ENCODE measurements at places on chromosomes 4 and X.

DNA sequence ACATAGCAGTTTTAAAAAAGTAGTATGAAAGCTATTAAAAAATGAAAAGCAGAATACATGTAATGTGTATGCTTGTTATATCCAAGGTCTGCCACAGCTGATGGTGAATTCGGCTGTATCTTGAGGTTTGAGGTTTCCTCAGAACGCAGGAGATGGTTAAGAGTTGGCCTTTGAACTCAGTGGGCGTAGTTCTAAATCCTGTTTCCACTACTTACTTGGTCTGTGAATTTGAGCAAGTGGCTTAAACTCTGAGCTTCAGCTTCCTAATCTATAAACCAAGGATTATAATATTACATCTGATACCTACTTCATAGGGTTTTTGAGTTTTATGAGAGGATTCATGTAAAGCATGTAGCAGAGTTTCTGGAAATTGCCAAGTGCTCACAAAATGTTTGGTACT, 125.2 kb downstream of the STIM2 start:
- DNase-seq = no peak

- no peak for DNase-seq
These were observed 558.5 kb downstream of the IL15 start for GRCh38 chr4:142194905-142195304.

GRCh38 chr4:52376132-52376704, 282.9 kb downstream of the USP46 start:
- peak; percentile 51 for DNase-seq

- no peak for DNase-seq
These were observed 52.2 kb downstream of the NALF2 start for GRCh38 chrX:69556060-69557011.

GRCh38 chr4:25253071-25253445, 19.2 kb downstream of the PI4K2B start:
- DNase-seq = no peak

DNA sequence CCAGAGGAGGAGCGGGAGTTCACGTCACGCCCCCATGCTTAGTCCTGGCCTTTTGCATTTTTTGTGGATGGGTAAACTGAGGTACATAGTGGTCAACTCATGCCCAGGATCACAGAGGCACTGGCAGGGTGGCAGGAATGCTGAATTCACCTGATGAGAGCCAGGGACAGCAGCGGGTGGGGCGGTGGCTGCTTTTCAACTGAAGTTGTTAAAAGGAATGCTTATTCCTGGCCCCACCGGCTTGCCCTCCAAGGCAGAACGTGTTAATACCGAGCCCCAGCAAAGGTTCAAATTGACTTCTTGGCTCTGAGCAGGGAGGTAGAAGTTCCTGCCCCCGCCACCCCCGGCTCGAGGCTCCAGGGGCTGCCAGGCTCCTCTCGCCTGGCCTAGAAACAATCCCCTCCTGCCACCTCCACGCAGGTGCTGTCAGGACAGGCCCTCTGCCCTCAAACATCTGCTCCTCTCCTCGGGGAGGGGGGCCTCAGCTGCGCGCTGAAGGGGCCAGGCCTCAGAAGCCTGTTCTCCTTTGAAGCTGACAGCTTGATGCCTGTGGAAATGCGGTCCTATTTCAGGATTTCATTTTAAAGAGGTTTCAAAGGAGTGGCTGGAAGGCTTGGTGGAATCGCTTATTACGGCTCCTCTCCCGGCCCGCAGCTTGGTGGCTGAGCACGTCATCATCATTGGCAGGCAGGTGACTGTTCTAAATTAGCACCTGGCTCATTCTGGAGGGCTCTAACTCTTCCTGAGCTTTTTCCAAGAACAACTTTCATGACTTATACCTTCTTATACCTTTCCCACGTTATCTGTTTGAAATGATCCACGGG, 93.0 kb downstream of the PHKA2 start:
- DNase-seq = no peak

DNA sequence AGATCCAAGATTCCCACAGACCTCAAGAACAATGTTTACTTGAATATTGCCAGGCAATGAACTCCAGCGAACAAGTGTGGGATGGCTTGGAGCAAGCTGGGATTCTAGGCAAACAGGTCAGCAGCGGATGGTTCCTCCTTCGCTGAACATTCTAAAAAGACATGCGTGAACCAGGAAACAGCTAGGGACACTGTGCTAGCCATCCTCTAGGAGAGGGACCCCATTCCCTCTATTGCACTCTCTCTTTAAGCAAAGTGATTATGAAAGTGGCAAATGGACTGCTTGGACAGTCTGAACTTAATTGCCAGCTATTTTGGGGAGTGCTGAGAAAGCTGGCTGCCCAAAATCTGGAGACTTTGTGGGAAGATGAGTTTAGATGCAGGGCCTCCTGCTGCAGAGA, 29.9 kb upstream of the TEC start:
- no peak for DNase-seq

GRCh38 chr4:81421346-81422218, 50.1 kb downstream of the RASGEF1B start:
- no peak for DNase-seq

GRCh38 chrX:97102938-97103337, 219.2 kb downstream of the RPA4 start:
- no peak for DNase-seq

DNA sequence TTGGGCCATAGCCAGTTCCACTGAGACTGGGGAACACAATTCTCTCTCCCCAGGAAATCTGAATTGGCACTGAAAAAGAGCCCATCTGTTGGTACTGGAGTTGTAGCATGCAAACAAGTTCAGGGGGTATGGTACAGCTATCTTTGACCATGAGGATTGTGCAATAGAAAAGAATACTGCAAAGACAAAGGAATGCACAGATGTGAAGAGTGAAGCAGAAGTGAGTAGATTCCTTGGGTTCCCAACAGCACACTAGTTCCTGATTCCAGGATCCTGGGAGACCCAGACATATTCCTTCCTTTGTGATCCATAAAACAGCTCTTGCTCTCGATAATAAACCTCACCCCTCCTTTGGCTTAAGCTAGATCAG, 43.3 kb upstream of the CTAG2 start:
- DNase-seq = no peak

- no peak for DNase-seq
These were observed 357.1 kb upstream of the KLHL4 start for GRCh38 chrX:87160435-87161010.
